ENCODE measurements at places on chromosomes 16 and 17.

DNA sequence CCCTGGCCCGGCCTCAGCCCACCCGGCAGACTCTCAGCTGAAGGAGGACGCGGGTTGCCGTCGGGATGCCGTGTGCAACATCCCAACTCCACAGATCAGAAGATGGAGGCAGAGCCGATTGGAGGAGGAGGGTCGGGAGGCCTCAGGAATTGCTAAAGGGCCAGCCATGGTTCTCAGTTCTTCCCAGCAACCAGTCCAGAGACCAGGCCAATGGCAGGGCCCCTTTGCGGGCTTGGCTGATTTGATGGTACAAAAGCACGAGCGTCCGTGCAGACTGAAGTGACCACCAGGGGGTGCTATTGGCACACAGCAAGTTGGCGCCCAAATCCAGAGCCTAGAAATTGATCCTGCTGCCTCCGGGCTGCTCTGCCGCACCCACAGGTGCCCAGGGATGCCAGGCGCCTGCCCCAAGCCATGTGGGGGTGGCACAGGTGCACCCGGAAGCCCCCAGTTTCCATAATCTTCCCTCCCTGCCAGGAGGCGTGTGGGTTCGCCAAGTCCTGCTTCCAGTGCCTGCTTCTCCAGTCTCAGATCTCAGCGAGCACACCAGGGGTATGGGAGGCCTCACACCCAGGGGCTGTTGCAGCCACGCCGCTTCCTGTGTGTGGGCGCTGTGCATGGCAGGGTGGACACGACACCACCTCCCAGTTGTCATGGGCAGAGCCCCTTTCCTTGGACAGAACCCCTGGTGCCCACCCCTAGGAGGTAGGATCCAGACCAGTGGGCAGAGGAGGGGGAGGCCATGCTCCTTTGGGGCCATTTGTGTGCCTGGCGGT is 7.1 kb upstream of the TEX19 start:
- peak; percentile 84 for DNase-seq

GRCh38 chr17:66994361-66994760 is 29.9 kb downstream of the CACNG4 start:
- no peak for DNase-seq

GRCh38 chr16:30736995-30737793 is 11.0 kb upstream of the PHKG2 start:
- no peak for DNase-seq

GRCh38 chr17:12489325-12489724 is 176.4 kb upstream of the MYOCD start:
- DNase-seq, result no peak

- DNase-seq, result peak; percentile 90
Measured at GRCh38 chr16:67191995-67192681, at the start of gene E2F4. E2F4 (plus strand) TSS chr16:67192155; CDS start chr16:67192228, 73 bp downstream.

GRCh38 chr17:68247445-68248198 is at the start of gene AMZ2:
AMZ2 (plus strand) TSS chr17:68248043; CDS start chr17:68250188, 2,145 bp downstream.
- DNase-seq, result peak; percentile 97

- no peak for DNase-seq
Measured at GRCh38 chr16:86614699-86615098, 36.4 kb downstream of the FOXL1 start.

DNA sequence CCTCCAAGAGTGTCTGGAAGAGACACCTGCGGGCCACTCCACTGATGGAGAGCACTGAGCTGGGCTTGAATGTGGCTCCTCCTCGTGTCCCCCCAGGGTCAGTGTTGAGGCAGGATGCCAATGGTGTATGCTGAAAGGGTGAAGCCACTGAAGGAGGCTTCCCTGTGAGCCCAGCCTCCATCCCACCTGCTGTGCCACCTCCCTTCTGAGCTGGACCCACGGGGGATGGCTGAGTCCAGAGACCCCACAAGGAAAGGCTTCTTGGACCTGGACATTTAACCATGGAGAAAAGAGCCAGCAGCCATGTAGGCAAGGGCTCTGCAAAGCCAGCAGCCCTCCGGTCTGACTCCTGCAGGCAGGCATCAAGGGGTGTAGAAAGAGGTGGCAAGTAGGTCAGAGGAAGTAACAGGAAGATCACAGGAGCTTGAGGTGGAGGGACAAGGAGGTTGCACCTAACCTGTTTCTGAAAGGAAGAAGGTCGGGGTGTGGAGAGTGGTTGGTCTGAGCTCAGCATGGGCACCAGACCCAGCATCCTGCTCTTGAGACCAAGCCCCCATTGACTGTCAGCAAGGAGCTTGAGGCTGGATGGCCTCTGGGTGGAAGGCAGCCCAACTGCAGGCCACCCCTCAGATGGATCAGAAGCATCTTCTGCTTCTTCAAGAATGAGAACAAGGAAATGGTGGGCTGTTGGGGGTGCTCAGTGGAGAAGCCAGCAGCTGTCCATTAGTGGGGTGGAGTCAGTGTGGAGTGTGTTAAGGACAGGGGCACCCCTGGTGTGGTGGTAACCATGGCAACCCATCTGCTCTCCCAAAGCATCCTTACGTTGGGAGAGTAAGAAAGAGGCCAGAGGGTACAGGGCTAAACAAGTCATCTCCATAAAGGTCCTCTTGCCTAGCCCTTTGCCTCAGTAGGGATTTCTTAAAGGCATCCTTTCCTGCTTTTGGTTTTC is 80.7 kb downstream of the PLD6 start:
- peak; percentile 51 for DNase-seq

DNA sequence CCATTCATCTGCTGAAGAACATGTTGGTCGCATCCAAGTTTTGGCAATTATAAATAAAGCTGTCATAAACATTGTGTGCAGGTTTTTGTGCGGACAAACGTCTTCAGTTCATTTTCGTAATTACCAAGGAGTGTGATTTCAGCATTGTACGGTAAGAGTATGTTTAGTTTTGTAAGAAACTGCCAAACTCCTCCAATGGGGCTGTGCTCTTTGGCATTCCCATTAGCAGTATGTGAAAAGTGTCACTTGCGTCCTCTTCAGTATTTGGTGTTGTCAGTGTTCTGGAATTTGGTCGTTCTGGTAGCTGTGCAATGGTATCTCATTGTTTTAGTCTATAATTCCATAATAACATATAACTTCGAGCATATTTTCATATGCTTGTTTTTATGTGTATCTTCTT is 120.9 kb downstream of the BCAS3 start:
- DNase-seq, result no peak

DNA sequence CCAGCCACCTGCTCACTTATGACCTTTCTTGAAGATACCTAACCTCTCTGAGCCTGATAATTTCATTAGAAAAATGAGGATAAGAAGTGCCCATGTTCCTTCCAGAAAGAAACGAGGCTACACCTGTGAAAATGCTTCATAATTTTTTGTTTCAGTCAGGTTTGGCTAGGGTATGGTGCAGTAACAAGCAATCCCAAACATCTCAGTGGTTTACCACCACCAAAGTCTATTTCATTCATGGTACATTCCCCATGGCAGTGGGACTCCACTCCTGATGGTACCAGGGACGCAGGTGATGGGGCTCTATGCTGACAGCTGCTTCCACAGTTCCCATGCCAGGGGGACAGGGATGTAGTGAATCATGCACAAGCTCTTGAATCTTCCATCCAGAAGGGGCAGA is 147.6 kb upstream of the CES5A start:
- DNase-seq, result no peak

GRCh38 chr16:10308305-10309193 is 77.3 kb upstream of the ATF7IP2 start:
- no peak for DNase-seq

DNA sequence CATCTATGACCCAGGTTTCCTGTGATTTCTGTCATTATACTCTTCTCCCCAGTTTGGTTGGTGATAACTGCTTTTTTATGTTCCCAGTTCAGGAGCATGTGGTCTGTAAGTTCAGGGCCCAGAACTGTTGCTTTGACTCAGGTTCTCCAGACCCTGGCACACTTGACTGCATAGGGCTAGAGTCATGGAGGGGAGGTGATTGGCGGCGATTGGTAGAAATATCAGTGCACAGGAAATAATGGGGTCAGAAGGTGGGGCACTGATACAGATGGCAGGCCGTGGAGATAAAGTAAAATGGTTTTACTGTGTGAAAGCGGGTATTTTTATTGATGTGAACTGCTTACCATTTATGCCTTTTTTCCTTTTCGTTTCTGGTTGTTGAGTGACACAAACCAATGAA is 28.7 kb downstream of the TAC4 start:
- peak; percentile 9 for DNase-seq

DNA sequence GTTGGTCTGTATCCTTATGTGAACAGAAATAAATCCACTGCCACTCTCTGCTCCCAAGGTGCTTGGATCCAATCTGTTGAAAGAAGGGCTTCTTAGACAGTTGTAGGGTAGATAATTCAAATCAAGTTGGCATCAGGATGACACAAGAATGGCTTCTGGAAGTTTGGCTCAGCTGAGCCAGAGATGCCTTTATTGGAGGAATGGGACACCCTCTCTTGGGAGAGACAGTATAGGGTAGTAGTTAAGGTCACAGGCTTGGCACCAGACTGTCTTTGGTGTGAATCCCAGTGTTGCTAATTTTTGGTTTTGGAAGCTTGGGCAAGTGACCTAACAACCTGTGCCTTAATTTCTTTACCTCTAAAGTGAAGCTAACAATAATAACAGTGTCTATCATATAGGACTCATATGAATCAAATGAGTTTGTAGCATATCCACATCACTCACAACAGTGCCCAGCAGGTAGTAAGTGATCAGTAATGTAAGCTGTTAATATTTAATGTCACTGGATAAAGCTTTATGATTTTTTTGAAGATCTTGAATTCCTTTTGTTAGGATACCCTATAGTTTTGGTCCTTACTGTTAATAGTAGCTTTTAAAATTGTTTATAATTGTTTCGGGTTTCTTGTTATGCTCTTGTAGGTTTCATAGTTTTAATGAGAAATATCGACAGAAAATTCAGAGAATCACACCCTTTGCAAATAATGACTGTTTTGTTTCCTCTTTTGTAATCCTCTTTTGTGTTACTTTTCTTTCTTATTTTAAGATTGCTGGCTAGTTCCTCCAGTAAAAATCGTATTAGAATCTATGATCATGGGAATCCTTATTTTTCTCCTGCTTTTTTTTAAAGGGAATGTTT is 19.1 kb downstream of the ZNRF1 start:
- DNase-seq, result no peak

Measured in CD4-positive, alpha-beta T cell treated with Interleukin-21 for 1 hour (primary cell).